Mucosa of gallbladder (tissue), 1 donor: ENCODE measurements at places on chromosomes 2 and 18. TPM values are rescaled to one million over a fixed set of nuclear protein-coding genes. Genes with fewer than 3 reads are reported as not detected.

Gene IL1A
- 0.66 TPM for total RNA-seq

GRCh38 chr18:38262661-38263060 lies 697.1 kb upstream of the CELF4 start:
- no peak for DNase-seq

GRCh38 chr2:48885841-48886240 lies 130.3 kb upstream of the LHCGR start:
- no peak for DNase-seq

DNA sequence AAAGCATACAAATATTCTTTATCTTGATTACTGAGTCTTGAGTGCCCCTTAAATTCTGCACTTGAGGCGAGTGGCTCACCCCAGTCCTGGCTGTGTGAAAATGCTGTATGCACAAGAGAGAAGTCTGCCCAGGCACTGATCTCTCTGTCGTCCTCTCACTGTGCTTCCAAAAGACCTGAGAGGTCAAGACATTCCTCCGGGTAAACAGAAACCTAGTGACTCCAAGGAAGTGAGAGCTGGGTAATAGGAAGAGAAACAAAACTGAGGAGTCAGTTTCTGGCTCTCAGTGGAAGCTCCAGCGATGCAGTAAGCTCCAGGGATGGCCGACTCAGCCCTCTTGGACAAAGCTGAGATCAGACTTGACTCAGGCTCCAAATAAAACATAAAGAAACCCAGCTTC lies 70.9 kb downstream of the AAK1 start:
- peak; percentile 33 for DNase-seq

DNA sequence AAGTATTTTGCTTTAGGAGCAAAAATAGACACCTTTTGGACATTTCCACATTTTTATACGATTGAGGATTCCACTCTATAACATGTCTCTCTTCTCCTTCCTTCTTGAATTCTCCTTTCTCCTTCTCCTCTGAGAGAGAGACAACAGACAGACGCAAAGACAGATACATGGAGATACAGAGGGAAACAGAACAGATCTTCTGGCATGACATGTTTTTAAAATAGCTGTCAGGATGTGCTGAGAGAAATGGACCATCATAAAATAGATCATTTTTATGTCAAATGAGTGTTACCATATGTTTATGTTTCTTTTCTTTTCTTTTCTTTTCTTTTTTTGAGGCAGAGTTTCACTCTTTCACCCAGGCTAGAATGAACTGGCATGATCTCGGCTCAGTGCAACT lies 44.4 kb upstream of the ZNF532 start:
- DNase-seq: no peak

DNA sequence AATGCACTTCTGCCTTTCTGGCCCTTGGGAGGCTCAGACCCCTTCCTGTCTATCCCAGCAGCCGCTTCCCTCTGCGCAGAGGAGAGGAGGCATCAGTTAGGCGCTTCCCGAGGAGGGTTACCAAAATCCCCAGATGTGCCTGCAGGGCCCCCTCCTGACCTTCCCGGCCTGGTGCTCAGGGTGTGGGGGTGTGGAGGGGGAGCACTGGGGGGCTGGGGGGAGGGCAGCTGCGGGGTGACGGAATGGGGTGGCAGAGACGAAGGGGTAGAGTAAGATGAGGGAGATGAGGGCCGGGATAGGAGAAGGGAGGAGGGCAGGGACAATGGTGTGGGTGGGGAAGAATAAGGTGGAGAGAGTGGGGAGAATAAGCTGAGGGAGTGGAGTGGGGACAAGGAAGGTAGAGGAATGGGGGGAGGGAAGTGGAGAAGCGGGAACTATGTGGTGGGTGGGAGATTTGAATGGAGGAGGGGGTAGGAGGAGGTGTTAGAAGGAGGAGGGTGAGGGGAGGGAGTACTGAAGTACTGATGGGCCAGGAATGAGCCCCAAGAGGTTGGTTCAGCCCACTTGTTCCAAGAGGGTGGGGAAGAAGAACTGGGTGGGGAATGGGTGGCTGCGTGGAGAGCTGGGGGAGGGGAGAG lies 6.5 kb upstream of the ZAP70 start:
- DNase-seq: no peak

DNA sequence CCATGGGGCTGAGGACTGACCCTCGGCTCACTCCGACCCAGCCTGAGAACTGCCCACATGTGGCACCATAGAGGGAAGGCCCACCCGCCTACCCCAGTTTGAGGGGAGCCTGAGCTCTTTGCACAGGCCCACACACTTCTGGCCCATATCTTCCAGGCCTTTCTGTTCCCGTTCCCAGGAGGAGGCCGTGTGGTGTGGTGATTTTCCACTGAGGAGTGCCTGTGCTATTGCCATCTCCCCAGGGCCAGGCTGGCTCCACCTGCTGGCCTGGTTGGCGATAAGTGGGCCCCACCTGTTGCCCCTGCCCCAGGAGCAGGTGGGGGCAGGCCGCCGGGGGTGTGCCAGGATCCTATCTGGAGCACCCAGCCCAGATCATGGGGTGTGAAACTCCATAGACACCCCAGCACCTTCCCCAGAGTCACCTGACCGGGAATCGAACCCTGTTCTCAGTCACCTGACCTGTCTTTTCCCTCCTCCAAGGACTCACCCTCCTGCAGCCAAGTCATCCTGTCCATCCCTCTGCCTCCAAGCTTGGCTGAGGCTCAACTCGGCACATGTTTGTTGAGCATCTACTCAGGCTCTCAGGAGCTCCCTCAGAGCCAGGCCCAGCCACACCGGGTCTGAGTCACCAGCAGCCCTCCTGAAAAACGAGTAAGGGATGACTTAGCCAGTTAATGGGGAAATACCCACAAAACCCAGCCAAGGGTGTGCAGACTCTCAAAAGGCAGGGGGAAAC lies 120.1 kb downstream of the CYP26B1 start:
- DNase-seq: peak; percentile 8

Gene AQP12B
- total RNA-seq: not detected

GRCh38 chr18:41761333-41762018 lies 193.6 kb upstream of the PIK3C3 start:
- DNase-seq: no peak

GRCh38 chr2:40123746-40124145 lies 328.1 kb downstream of the SLC8A1 start:
- no peak for DNase-seq

Gene LDLRAD4
- total RNA-seq: 51.0 TPM

DNA sequence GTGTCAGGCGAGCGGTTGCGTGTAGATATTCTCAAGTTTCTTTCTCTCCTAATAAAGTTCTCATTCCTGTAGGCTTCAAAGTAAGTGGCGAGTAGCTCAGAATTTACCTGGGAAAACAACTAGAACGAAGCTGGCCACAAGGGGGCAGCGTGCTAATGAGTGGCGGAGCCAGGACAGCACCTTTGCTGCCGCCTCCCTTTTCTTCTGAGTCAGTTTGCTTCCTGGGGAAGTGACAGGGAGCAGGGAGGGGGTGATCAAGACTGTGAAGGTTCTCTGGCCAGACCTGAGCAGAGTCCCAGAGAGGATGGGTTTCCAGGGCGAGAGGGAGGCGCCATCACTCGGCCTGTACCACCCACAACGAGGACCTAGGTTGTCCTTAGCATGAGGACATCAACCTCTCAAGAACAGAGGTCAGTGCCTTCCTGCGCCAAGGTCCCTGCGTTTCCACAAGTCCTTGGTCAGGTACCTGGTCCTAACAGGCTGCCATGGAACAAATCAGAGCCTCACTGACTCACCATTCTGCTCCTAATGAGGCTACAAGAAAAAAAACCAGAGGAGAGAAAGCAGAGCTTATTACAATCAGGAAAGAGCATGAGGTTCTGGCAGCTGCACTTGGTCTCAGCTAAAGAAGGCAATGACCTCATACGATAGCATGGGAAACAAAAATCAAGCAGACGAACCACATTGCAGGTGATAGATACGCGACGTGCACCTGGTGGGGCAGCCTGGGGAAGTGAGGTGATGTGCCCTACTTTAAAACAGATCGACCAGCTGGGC lies 98.7 kb downstream of the PLB1 start:
- peak; percentile 94 for DNase-seq

DNA sequence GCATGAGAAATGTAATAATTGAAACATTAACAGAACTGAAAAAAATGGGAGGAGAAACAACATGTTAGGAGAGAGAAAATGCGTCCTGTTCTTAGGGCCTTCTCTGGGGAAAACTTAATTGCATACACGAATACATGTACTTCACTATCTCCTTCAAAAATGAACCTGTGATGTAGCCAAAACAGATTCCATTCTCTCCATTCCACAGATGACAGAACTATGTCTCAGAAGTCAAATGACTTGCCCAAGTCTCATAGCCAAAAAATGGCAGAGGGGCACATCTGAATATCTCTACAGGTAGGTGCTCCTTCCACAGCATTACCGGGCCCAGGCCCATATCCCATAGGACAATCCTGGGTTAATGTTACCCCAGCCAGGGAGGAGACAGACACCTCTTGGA lies 3.9 kb upstream of the DCTN1 start:
- DNase-seq: no peak

DNA sequence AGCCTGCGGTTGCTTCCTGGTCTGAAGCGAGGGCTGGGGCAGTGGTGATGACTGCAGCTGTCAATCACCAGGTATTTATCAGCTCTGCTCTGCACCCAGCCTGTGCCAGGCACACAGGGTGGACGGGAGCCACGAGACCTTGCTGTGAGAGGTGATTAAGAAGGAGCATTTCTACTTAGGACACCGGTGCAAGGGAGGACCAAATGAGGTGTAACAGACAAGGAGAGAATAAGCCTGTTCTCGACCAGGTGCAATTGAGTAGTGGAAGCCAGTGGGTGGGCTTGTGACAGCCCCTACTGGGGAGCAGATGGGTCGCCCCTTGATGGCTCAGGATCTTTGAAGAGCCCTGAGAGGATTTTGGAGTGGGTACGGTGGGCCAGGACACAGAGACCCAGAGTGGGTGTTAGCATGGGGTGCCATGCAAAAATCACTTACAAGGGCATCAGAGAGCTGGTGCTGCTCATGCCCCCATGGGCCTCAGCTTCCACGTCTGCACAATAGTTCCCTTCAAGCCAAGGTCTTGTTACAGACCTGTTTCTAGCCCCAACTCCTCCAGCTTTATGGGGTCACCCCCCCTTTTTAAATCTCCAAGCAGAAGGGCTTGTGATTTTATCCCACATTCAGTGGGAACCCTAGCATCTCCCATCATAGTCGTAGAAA lies 24.6 kb downstream of the GPR55 start:
- no peak for DNase-seq

DNA sequence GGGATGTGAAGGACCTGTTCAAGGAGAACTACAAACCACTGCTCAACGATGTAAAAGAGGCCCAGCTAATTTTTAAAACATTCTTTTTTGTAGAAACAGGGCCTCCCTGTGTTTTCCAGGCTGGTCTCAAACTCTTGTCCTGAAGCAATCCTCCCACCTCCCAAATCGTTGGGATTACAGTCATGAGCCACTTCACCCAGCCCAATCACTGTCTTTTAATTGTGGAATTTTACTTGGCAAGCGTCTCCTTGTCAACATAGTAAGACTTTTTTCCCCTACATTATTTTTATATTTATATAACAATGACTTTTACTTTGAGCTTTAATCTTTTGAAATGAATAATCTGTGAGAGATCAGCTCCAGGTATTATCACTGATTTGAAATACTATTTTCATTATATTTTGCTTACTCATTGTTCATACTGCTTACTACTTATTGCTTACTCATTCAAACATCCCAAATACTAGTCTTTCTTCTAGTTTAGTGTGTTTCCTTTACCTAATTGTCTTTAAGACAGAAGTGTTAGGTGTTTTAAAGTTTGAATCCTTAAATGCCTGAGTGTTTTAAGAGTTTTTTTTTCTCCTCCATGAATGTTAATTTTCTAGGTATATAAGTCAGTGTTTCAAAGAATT lies 48.9 kb downstream of the PTPN4 start:
- DNase-seq: no peak

GRCh38 chr2:62042400-62042799 lies 136.9 kb downstream of the COMMD1 start:
- DNase-seq: no peak

Gene WDFY1
- total RNA-seq: 51.9 TPM

Gene KCNG2
- not detected for total RNA-seq

DNA sequence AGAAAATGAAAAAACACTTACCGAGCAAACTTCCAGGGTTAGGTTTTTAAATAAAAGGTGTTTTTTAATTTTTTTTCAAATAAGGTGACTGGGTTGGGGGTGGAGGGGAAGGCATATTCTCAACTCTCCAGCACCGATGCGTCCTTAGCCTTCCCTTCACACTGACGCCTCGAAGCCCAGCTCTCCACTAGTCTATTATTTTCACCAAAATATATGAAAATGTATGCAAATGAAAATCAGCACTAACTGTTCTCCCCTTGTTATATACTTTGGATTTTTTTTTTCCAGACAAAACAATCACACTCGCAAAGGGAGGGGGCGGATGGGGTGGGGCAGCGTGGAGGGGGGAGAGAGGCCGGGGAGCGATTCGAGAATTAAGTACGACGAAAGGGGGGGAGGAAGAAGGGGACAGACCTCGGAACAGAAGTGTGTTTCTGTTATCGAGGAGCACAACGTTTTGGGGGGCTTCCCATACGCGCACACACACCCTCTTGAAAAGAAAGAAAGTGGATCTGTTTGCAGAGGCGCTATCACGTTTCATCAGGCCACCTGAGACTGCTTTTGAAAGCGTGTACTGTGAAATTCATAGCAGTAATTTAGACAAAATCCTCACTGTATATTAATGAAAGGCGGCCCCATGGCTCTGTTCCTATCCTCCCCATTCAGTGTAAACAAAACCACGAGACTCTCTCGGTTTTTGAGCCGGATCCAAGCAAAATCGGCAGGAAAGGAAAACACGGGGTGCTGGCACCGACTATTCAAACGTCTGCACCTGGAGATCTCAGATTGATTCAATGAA lies 2.4 kb upstream of the POU3F3 start:
- DNase-seq: no peak

DNA sequence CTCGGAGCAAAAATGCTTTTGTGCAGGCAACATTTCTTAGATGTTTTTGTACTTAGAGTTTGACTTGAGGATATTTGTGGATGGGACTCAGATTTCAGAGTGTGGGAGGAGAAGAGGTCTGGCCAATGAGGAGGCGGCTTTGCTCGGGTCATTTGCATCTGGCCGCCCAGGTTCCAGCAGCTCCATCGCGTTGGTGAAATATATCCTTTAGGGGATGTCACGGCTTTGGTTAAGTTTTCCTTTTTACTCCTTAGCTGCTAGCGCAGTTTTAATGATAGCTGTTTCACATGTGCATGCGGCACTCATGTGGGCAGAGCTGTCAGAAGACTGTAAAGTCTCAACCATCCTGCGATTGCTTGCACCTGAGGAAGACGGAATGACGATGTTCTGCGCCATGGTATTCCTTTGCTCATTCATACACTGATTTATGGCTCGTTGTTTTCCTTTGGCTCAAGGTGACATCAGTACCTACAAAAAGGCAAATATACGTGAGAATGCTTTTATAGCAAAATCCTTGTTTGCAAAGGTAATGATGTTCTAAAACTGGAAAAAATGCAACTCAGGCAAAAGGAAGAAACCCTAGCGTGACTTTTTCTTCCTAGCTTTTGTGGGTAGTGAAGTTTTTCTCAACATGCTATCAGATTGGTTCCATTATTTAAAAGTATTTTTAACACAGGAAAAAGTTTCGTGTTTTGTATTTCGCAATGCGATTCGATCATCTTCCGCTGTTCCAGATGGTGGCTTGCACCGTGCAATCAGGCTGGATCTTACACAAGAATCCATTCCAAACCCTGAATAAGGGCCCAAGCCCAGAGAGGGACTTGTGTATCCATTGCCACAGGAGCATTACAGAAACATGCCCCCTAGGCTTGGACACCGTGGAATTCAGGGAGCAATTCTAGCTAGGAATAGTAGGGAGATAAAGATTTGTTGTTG lies 70.5 kb upstream of the ZNF516 start:
- DNase-seq: peak; percentile 82

- DNase-seq: no peak
Observed at GRCh38 chr2:186467421-186467820, 18.6 kb upstream of the ZC3H15 start.

Gene SRSF7
- 84.8 TPM for total RNA-seq

Gene TEKT4
- 0.14 TPM for total RNA-seq

GRCh38 chr2:38180754-38181153 lies 104.8 kb upstream of the CYP1B1 start:
- DNase-seq: no peak
